ENCODE measurements at places on chromosomes 11 and 22.

DNA sequence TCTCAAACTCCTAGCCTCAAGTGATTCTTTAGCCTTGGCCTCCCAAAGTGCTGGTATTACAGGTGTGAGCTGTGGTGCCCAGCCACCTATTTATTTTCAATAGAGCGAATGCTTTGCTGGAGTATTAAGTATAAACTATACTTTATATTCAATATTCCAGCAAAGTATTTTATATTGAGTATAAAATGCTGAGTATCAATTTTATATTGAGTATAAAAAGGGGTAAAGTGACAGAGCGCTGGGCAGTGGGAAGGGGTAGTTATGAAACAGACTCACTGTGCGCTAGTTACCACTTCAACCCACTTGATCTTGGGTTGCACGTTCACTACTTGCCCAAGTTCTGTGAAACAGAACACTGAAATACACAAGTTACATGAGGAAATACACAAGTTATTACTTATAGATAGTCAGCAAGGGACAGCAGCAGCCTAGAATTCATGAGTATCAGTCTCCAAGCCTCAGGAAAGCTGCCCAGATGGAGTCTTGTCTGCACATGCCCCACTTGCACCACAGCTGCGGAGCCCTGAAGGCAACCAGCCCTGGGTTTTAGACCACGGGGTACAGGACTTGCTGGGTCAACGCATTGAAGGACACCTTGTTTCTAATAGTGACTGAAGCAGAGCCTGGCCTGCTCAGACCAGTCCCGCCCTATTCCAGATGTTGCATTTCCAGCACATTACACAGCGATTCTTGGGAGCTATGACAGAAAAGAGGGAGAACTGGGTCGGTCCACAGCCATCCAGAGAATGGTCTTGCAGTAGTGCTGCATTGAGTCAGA lies 51.6 kb upstream of the SYT13 start:
- no peak for DNase-seq

GRCh38 chr11:118370774-118371173 lies 11.4 kb downstream of the UBE4A start:
- DNase-seq: no peak

GRCh38 chr22:43136255-43136654 lies 6.9 kb downstream of the MCAT start:
- DNase-seq: no peak

GRCh38 chr11:76558891-76559290 lies 111.7 kb downstream of the LRRC32 start:
- DNase-seq: no peak

- DNase-seq: no peak
These were observed 23.0 kb upstream of the EXPH5 start for GRCh38 chr11:108616549-108616948.

- no peak for DNase-seq
These were observed 114.1 kb upstream of the CLPB start for GRCh38 chr11:72548463-72548862.

GRCh38 chr22:23377767-23378166 lies 197.5 kb downstream of the BCR start:
- DNase-seq: no peak

DNA sequence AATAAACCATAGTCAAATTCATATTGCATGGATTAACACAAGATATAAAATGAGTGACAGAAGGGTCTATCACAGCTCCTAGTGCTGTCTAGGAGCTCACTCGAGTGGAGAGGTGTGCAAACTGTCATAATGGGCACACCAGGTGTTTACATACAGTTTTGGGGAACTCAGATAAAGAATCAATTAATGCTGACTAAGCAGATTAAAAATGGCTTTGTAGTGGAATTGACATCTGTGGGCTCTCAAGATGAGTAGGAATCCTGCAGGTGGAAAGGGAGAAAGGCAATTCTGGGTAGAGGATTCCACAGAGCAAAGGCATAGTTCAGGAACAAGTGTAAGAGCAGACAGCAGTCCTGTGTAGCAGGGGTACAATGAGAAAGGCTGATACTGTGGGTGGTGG lies 496.2 kb upstream of the CCDC90B start:
- DNase-seq: no peak

- DNase-seq: no peak
These were observed 300.9 kb upstream of the DDI1 start for GRCh38 chr11:103735497-103736032.

GRCh38 chr11:7977232-7977917 lies 9.8 kb upstream of the EIF3F start:
- no peak for DNase-seq

DNA sequence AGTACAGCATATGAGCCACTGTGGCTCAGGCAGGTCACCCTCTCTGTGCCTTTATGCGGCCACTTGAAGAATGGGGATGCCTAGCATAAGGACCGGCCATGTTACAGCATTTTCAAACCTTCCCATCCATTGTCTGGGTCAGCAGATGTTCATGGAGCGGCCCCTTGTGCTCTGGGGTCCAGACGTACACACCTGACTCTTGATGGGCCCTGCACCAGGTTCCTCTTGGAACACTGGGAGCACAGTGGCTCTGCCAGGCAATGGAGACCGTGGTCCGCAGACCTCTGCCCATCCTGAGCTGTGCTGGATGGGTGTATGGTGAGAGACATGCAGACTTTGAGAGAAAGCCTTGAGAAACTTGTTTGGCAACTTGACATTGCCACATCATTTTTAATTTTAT lies 9.8 kb downstream of the PRDM11 start:
- no peak for DNase-seq

GRCh38 chr22:36873614-36874308 lies 13.0 kb downstream of the NCF4 start:
- DNase-seq: no peak

DNA sequence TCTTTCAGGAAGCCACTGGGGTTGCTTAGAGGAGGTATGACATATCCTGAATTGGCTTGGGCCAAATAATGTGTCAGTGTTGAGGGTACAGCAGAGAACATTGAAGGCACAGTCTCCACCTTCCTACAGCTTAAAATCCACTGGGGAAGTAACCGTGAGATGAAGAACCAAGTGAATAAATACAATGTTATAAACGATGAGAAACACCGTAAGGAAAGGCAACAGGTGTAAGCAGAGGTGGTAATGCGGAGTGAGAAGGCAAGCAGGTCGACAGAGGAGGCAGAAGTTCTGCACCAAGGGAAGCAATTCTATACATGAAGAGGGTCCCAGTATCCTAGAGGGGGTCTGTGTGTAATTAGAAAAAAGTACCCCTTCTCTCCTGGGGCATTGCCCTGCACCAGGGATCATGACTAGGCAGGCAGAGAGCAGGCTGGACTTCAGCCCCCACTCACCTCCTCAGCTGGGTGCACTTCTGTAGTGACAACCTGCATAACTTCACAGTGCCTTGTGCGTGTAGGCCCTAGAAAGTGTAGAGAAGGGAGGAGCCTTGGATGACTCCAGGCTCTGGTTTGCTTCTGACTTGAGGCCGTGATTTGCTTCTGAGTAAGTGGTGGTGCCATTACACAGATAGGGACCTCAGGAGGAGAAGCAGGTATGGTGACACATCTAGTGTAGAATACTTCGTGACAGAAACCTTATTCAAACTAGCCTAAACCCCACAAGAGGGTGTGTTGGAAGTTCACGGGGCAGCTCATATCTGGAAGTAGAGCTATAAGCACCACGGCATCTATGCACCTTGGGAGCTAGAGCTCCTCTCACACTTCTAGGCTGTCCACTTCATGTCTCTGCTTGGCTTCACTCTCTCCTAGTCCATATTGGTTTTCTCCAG lies 4.9 kb downstream of the MYOD1 start:
- DNase-seq: no peak
